Immature natural killer cell (primary cell): ENCODE measurements at places on chromosomes 1 and 21.

- H3K27ac ChIP-seq: peak overlapping the region; percentile 89
- peaks cover 12% of the 10 kb centered on the region for H3K36me3 ChIP-seq
- DNase-seq: no peak
These were observed 7.7 kb downstream of the C1orf226 start for GRCh38 chr1:162389021-162389818.

- no peak overlapping the region for H3K27ac ChIP-seq
- no peak for DNase-seq
- no peak overlapping the region for H3K4me3 ChIP-seq
- peaks cover 13% of the 10 kb centered on the region for H3K4me1 ChIP-seq
- H3K36me3 ChIP-seq: peaks cover 3% of the 10 kb centered on the region
These were observed 8.4 kb upstream of the TNNI1 start for GRCh38 chr1:201429736-201430501.

DNA sequence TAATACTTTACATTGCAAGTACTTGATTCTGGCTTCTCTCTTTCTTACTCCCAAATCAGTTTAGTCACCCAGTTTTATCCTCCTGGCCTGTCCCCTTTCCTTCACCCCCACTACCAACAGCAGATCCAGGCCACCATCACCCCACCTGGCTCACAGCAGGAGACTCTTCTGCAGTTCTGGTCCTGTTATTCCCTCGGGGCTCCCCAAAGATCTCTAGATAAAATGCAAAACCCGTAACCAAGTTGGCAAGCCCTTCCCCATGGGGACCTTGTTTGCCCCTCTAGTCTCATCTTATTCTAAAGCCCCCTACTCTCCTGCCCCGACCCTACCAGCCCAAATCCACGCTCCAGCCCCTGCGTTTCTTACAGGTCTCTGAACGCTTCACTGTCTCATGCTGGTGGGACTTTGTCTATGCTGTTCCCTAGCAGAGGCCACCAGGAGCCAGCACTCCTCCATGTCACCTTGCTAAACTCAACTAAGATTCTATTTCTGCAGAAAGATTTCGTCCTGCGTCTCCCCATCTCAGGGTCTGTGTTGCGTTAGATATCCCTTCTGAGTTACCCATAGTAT, 4.0 kb downstream of the ABCG1 start:
- no peak overlapping the region for H3K27ac ChIP-seq
- H3K27me3 ChIP-seq: peaks cover 4% of the 10 kb centered on the region
- peaks cover 3% of the 10 kb centered on the region for H3K36me3 ChIP-seq
- peaks cover 27% of the 10 kb centered on the region for H3K4me1 ChIP-seq
- DNase-seq: no peak

DNA sequence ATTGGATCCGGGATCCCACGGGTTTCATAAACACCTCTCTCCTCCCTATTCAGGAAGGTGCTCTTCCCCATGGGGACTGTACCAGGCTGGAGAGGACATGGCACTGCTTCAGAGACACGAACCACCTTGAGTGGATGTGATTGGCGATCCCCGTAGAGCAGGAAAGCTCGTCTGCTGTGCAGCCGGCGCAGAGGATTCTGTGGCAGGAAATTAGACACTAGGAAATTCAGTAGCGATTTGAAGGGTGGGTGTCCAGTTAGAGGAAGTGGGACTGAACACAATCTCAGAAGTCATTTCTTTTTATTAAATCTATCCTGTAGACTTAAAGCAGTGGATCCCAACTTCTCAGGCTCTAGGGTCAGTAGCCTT, 767 bp downstream of the PDIK1L start:
- DNase-seq: no peak
- peaks cover 8% of the 10 kb centered on the region for H3K36me3 ChIP-seq
- H3K27me3 ChIP-seq: peaks cover 15% of the 10 kb centered on the region
- peak overlapping the region; percentile 88 for H3K27ac ChIP-seq
- H3K4me3 ChIP-seq: peak overlapping the region; percentile 90
- peaks cover 16% of the 10 kb centered on the region for H3K4me1 ChIP-seq

GRCh38 chr1:213987927-213988506, at the start of gene PROX1:
TSS of gene PROX1 (plus strand) at chr1:213987973. CDS start at chr1:213996536, 8,563 bp downstream.
- H3K4me3 ChIP-seq: peak within 1 kb of the TSS; percentile 70
- peaks cover 20% of the 10 kb centered on the region for H3K4me1 ChIP-seq
- no peak for DNase-seq
- peaks cover 7% of the 10 kb centered on the region for H3K36me3 ChIP-seq
- H3K27ac ChIP-seq: no peak within 1 kb of the TSS

DNA sequence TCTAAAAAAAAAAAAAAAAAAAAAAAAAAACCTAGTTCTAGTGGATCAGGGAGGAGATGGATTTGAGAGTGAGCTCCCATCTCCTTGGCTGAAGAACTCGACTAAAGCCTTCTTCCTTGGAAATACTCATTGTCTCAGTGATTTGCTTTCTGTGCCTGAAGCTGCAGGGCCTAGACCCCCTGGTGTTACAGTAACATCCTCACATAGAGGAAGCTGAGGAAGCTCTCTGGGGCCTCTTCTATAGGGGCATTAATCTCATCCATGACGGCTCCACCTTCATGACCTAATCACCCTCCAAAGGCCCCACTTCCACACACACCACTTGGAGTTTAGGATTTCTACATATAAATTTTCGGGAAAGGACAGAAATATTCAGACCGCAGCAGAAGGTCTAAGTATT, 95.9 kb upstream of the ETS2 start:
- no peaks in the 10 kb centered on the region for H3K27me3 ChIP-seq
- no peaks in the 10 kb centered on the region for H3K4me1 ChIP-seq
- no peak overlapping the region for H3K4me3 ChIP-seq

DNA sequence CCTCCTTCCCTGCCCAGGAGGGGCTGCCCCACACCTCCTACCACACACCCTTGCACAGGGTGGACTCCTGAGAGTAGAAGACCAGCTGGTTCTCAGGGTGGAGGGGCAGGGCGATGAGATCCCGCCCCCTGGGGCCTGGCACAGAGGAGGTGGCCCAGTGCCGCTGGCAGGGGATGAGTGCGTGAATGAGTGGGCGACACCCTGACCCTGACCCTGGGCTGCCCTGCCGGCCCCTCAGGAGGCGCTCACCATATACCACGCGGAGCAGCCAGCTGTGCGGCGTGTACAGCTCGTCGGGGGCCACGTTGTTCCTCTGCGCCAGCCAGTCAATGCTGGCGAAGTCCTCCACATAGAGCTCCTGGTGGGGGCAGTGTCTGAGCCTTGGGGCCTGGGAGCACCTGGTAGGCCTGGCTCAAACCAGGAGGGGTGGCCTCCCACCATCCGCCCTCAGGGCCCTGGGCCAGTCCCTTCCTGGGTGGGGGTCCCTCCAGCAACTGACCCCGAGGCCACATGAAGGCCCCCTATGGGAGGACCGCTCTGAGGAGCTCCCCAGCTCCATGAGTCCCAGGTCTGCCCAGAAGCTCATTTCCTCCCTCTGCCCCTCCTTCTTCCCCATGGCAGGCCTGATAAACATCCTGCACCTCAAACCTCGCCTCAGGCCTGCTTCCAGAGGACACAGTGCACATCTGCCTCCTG, 13.0 kb downstream of the LSS start:
- DNase-seq: no peak
- H3K27ac ChIP-seq: no peak overlapping the region
- H3K4me1 ChIP-seq: peaks cover 4% of the 10 kb centered on the region
- no peaks in the 10 kb centered on the region for H3K27me3 ChIP-seq
- no peak overlapping the region for H3K4me3 ChIP-seq

DNA sequence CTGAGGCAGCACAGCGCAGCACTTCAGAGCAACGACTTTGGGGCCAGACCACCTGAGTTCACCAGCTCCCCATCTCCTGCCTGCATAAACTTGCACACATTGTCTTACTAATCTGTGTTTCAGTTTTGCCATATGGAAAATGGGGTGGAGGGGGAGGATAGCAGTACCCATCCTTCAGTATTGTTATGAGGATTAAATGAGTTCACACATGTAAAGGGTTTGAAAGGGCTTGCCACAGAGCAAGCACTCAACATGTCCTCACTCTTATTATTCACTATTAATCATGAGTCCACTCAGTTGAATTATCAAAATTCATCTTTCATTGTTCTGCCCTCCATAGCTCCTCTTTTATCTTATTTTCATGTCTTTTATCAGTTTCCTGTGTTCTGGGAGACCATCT, 40.1 kb upstream of the BMP8B start:
- no peaks in the 10 kb centered on the region for H3K4me1 ChIP-seq
- DNase-seq: no peak
- no peaks in the 10 kb centered on the region for H3K36me3 ChIP-seq
- H3K4me3 ChIP-seq: no peak overlapping the region
- H3K27ac ChIP-seq: no peak overlapping the region

DNA sequence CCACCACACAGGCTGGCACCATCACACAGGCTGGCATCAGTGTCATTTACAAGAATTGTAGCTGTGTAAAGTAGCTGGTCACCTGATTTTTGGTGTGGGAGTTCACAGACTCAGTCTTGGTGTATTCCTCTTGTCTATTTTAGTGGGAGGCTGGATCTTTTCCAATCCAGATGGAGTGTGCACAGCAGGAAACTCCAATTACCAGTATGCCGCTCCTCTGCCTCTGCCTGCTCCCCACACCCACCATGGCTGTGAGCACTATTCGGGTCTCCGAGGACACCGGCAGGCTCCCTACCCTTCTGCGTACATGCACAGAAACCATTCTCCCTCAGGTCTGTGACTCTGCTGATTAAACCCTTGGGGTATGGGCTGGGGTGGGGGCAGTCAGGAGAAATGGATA, 24.2 kb downstream of the TBX19 start:
- peaks cover 8% of the 10 kb centered on the region for H3K36me3 ChIP-seq
- no peak overlapping the region for H3K27ac ChIP-seq
- H3K4me3 ChIP-seq: no peak overlapping the region
- no peaks in the 10 kb centered on the region for H3K4me1 ChIP-seq
- no peaks in the 10 kb centered on the region for H3K27me3 ChIP-seq
- DNase-seq: no peak

GRCh38 chr1:234845097-234845660, 235.2 kb upstream of the IRF2BP2 start:
- DNase-seq: peak; percentile 11
- no peak overlapping the region for H3K27ac ChIP-seq
- H3K4me1 ChIP-seq: peaks cover 28% of the 10 kb centered on the region
- peaks cover 14% of the 10 kb centered on the region for H3K27me3 ChIP-seq
- no peak overlapping the region for H3K4me3 ChIP-seq

- no peaks in the 10 kb centered on the region for H3K27me3 ChIP-seq
- H3K4me3 ChIP-seq: no peak overlapping the region
- H3K36me3 ChIP-seq: no peaks in the 10 kb centered on the region
- no peak for DNase-seq
- no peak overlapping the region for H3K27ac ChIP-seq
These were observed 40.5 kb downstream of the ASH1L start for GRCh38 chr1:155522069-155522468.

DNA sequence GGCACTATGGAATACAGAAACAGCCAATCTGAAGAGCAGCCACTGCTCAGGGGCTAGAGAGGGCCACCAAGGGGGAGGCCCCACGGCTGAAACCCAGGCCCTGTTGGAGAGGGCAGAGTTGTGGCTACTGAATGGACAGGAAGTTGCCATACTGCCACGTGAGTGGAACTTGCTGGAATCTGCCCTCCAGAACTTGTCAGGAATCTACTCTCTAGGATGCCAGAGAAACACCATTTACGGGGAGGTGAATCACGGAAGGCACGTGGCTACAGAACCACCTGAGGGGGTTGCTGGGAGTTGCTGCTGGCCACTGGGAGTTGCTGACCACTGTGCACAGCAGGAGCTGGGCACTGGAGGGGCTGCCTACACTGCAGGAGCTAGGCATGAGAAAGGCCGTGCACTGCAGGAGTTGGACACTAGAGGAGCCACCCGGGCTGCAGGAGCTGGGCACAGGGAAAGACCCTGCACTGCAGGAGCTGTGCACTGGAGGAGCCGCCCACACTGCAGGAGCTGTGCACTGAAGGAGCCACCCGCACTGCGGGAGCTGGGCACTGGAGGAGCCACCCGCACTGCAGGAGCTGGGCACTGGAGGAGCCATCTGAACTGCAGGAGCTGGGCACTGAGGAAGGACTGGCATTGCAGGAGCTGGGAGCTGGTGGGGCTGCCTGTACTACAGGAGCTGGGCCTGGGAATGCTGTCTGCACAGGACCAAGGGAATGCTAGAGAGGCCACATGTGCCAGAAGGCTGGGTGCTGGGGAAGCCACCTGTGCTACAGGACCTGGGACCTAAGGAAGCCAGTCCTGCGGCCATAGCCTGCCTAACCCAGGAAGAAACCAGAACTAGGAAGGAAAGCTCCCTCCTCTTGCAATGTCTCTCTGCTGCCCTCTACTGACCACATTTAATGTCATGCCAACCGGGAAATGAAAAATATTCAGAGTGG, 343.4 kb downstream of the MATN1 start:
- no peak overlapping the region for H3K27ac ChIP-seq
- H3K36me3 ChIP-seq: no peaks in the 10 kb centered on the region
- peaks cover 2% of the 10 kb centered on the region for H3K27me3 ChIP-seq
- H3K4me3 ChIP-seq: no peak overlapping the region
- peak; percentile 54 for DNase-seq

GRCh38 chr1:10692401-10693021, 103.9 kb downstream of the CASZ1 start:
- DNase-seq: peak; percentile 54
- peaks cover 26% of the 10 kb centered on the region for H3K4me1 ChIP-seq
- H3K4me3 ChIP-seq: peak overlapping the region; percentile 94
- peaks cover 18% of the 10 kb centered on the region for H3K27me3 ChIP-seq
- no peaks in the 10 kb centered on the region for H3K36me3 ChIP-seq

DNA sequence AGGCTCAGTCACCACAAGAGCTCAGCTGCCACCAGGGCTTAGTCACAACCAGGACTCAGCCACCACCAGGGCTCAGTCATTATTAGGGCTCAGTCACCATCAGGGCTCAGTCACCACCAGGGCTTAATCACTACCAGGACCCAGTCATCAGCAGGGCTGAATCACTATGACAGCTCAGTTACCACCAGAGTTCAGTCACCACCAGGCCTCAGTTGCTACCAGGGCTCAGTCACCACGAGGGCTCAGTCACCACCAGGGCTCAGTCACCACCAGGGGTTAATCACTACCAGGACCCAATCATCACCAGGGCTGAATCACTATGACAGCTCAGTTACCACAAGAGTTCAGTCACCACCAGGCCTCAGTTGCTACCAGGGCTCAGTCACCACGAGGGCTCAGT, 196.2 kb downstream of the NPHP4 start:
- H3K4me3 ChIP-seq: no peak overlapping the region
- DNase-seq: no peak
- no peaks in the 10 kb centered on the region for H3K27me3 ChIP-seq
- H3K4me1 ChIP-seq: no peaks in the 10 kb centered on the region
- no peaks in the 10 kb centered on the region for H3K36me3 ChIP-seq

DNA sequence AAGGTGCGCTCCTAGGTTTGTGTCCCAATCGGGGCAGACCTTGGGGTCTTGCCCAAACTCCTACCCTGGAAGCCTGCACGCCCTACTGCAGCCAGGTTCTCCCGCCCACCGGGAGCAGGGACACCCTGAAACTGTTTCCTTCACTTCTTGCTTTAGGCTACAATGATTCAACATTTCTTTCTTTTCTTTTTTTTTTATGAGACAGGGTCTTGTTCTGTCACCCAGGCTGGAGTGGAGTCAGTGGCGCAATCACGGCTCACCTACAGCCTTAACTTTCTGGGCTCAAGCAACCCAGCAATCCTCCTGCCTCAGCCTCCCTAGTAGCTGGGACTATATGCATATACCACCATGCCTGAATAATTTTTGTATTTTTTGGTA, 75.8 kb downstream of the ITPKB start:
- no peak for DNase-seq
- H3K4me1 ChIP-seq: peaks cover 94% of the 10 kb centered on the region
- peak overlapping the region; percentile 80 for H3K4me3 ChIP-seq
- H3K36me3 ChIP-seq: peaks cover 3% of the 10 kb centered on the region
- peak overlapping the region; percentile 99 for H3K27ac ChIP-seq
